Adipocyte (in vitro differentiated cells): ENCODE measurements at places on chromosomes 13 and 19.
A peak's percentile ranks its signal among the peaks of the same experiment; 100 is the strongest.

DNA sequence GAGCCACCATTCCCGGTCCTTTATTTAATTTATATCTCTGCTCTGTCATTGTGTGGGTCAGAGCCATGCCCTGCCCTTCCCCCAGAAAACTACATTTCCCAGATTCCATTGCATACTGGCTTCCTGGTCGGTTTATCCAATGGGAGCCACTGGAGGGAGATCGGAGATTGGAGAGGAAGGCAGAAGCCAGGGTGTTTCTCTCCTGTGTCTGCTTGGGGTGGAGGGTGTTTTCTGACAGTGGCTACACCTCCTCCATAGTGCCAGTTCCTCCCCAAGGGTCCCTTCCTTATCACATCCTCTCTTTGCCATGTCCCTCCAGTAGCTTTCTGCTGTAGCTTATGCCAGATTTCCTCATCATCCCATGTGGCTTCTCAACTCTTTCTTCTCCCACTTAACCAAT, 19.0 kb downstream of the OLFM2 start:
- peak; percentile 75 for DNase-seq

GRCh38 chr13:76556627-76557026, 329.6 kb downstream of the KCTD12 start:
- DNase-seq, result no peak

DNA sequence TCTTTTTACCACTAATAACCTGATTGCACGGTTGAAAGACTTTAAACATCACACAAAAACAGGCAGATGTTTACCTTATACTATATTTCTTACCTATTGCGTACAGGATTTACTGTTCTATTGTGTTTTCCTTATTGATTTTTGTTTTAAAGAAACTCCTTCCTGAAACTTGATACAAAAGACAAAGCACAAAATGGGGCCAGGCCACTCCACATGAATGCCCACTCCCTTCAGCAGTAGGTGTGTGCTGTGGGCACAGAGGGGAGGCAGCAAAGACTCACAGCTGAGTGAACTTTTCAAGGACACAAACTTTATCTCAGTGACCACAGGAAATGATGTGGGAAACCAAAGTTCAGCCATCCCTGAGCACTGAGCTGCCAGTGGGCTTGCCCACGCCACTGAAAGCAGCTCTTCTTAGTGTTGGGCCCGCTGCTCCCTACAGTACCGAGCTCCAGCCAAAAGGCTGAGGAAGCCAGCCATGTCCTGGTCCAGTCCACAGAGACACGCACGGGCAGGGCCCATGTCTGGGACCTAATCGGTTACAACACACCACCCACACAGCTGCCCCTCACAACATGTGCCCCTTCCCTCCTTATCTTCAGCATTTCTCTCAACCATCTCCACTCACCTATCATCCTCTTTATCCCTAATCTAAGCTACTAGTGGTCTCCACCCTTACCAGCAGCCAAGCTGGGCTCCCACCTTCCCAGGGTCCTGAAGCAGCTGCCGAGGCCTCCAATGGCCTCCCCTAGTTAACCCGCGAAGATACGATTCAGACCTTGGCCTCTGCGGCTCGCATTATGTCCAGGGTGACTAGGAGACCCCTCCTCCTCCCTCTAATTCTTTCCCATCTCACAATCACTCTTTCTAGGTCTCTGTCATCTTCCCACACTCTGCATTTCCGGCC, 39.5 kb downstream of the ATP7B start:
- DNase-seq, result no peak

DNA sequence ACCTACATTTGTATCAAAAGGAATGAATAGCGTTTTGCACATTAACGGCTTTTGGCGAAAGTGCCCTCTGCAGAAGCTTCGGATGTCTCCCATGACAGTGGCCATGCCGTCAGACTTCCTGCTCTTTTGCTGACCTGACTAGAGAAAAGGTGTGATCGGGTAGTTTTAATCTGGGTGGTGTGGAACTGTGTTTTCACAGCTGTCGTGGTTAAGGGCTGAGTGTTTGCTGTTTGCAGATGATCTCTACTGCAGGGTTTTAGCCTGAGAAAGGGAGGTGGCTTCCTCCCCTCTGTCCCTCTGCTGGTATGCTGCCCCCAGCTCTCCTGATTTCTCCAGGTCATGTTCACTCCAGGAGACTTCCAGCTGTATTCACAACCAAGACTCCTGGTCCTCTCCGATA, 22.4 kb downstream of the ZNF71 start:
- no peak for DNase-seq

- no peak for DNase-seq
These were observed 13.1 kb downstream of the ACTMAP start for GRCh38 chr19:40737102-40737644.

GRCh38 chr13:110713981-110714796, 689 bp downstream of the ING1 start:
- peak; percentile 71 for DNase-seq
